ENCODE measurements at places on chromosomes 11 and 22.
A peak's percentile ranks its signal among the peaks of the same experiment; 100 is the strongest.

DNA sequence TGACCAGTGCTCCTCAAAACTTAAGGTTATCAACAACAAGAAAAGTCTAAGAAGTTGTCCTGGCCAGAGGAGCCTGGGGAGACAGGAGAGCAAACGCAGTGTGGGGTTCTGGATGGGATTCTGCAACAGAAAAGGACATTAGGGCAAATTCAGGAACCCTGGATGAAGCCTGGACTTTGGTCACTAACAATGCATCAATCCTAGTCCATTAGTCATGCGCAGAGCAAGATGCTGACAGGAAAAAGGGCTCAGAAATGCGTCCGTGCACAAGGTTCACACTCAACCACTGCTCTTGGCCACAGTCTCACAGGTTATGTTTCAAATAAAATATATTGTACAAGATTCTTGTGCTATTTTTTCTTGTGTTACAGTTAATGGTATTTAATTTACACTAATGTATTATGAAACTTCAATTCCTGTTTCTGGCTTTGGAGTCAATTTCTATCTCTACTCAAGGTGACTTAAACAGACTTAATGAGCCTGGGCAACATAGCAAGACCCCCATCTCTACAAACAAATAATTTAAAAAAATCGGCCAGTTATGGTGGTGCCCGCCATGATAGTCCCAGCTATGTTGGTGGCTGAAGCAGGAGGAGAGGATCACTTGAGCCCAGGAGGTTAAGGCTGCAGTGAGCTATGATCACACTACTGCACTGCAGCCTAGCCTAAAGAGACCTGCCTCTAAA lies 13.6 kb downstream of the GNB1L start:
- DNase-seq: no peak

- DNase-seq: peak; percentile 43
Measured at GRCh38 chr11:134118006-134118405, 49.1 kb downstream of the JAM3 start.

GRCh38 chr11:21072558-21072957 lies 403.2 kb downstream of the NELL1 start:
- DNase-seq: no peak

GRCh38 chr11:44943118-44943517 lies 7.6 kb downstream of the TP53I11 start:
- DNase-seq: no peak

DNA sequence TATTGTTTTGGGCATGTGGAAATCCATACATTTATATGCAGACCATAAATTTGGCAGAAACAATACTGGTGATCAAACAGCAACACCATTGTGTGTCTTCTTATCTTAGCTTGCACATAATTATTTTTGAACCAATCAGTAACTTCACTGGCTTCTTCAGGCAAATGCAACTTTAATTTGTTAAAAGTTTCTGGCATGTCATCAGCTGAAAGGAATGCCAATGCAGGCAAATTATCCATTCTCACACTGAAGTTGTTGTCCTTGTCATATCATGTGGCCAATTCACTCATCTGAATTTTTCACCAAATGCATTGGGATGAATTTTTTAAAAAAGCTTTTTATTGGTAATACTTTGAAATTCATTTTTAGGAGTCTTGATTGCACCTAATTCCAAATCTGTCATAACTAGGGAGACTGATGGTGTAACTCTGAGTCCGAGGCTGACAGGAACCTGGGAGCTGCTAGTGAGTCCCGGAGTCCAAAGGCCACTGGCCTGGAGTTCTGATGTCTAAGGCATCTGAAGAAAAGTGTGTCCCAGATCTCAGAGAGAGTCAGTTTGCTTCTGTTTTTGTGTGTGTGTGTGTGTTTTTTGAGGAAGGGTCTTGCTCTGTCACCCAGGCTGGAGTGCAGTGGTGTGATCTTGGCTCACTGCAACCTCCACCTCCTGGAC lies 17.4 kb upstream of the OR10V1 start:
- no peak for DNase-seq

GRCh38 chr11:60338053-60338452 lies 11.0 kb downstream of the MS4A6E start:
- no peak for DNase-seq

GRCh38 chr11:12280199-12280837 lies 97.1 kb upstream of the PARVA start:
- no peak for DNase-seq

GRCh38 chr11:7826324-7826723 lies 29.6 kb upstream of the OR5P2 start:
- no peak for DNase-seq

- DNase-seq: peak; percentile 90
Measured at GRCh38 chr11:77411717-77412441, 62.0 kb downstream of the PAK1 start.

DNA sequence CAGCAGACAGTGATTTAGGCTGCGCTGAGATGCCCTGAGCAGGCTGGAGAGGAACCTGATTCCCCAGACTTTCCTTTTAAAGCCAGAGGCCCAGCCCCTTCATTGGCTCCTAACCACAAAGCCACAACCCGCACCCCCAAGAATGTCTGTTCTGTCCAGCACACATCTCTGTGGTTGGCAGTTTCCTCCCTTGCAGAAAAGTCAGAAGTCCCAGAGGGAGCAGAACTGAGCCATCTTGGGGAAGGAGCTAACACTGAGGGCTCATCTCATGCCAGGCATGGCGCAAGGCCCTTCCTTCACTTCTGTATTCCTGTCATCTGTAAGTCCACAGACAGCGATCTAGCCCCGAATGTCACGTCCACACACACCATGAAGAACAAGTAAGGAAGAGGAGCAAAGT lies 97.1 kb upstream of the SYT13 start:
- DNase-seq: peak; percentile 65

- DNase-seq: no peak
Measured at GRCh38 chr22:36106910-36107309, 53.6 kb downstream of the APOL3 start.

GRCh38 chr11:116177521-116178210 lies 595.1 kb downstream of the BUD13 start:
- DNase-seq: no peak

DNA sequence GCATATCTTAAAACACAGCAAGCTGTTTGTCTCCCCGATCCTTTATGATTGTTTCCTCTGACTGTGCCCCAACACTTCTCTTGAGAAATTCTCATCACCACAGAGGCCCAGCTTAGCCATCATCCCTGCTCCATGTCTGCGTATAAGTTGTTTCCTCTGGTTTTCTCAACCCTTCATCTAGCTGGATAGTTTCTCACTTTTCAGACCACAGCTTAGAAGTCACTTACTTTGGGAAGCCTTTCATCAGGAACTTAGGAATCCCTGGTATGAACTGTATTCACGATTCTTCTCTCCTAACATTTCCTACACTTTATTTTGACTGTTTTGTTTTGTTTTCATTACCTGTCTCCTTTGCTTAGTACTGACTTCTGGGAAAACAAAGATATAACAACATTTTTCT lies 295.2 kb downstream of the GUCY1A2 start:
- DNase-seq: peak; percentile 64

GRCh38 chr11:93131709-93132108 lies 66.1 kb downstream of the SLC36A4 start:
- DNase-seq: no peak

DNA sequence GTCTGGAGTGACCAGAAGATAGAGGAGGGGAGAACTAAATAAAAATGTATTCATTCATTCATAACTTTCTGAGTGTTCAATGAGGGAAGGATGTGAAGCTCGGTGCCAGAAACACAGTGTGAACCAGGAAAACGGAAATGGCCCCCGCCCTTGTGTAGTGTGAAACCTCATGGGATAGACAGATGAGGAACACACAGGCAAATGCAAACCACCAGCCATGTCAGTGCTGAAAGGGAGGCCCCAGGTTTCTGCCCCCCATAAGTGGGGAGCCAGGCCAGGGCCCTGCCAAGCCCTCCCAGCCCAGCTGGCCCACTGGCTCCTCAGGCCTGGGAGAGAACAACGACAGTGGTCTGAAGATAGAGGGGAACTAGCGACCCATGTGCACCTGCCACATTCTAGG lies 30.5 kb downstream of the LARGE1 start:
- no peak for DNase-seq

GRCh38 chr11:99098751-99099150 lies 78.0 kb downstream of the CNTN5 start:
- no peak for DNase-seq

- DNase-seq: no peak
Measured at GRCh38 chr11:27295928-27296327, 67.1 kb downstream of the CCDC34 start.

- DNase-seq: no peak
Measured at GRCh38 chr11:65625628-65626342, 10.2 kb downstream of the PCNX3 start.

GRCh38 chr11:59145534-59145933 lies 2.9 kb downstream of the FAM111A start:
- peak; percentile 81 for DNase-seq

DNA sequence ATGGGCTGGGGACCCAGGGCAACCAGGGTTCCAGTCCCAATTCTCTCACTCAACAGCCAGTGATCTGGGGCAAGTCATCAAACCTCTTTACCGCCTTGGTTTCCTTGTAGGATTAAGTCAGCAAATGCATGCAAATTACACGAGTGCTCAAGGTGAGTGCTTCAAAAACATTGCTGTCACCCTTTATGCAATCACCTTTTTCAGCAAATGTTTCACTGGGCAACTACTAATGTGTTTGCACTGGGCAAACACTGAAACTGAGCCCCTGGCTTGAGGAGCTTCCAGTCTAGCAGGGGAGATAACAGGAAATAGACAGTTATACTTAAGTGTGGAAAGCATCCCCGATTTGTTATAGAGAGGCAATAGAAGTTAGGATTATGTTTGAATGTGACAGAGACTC lies 37.7 kb upstream of the DMC1 start:
- no peak for DNase-seq

GRCh38 chr22:37643225-37643847 lies 3.9 kb downstream of the SH3BP1 start:
- peak; percentile 29 for DNase-seq

DNA sequence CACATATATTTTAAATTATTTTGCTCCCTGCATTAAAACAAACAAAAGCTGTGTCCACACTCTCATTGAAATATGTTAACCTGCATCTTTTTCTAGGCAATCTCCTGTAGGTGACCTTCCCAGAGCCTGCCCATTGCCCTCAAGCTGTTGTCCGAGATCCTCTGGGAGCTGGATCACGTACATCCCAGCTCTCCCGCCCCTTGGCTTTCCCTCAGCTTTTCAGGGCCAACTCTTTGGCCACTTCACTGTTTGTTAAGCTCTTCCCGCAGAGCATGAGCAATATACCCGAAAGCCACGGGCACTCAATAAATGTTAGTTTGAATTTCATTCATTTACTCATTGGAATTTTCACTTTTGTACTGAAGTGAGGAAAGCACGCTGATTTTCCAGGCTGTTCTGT lies 32.2 kb downstream of the ELMOD1 start:
- DNase-seq: peak; percentile 41

- DNase-seq: no peak
Measured at GRCh38 chr11:68935516-68936357, 32.0 kb downstream of the IGHMBP2 start.

GRCh38 chr11:68186061-68186460 lies 27.0 kb downstream of the KMT5B start:
- no peak for DNase-seq

DNA sequence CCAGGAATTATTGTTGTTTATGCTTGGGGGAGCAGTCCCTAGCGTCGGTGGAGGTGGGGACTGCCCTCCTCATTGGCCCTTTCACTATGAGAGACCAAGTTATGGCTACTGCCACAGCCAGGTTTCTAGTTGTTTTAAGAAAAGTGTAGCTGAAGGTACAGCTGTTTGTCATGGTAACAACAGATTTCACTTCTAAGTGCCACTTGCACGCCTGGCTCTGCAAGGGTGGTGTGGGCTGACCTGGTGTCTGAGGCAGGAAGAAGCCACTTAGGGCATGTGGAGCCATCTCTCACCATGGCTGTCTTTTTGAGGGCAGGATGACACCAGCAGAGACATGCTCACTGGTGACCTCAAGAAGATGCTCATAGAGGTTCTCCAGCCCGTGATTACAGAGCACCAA lies 46.3 kb upstream of the MPEG1 start:
- DNase-seq: no peak

DNA sequence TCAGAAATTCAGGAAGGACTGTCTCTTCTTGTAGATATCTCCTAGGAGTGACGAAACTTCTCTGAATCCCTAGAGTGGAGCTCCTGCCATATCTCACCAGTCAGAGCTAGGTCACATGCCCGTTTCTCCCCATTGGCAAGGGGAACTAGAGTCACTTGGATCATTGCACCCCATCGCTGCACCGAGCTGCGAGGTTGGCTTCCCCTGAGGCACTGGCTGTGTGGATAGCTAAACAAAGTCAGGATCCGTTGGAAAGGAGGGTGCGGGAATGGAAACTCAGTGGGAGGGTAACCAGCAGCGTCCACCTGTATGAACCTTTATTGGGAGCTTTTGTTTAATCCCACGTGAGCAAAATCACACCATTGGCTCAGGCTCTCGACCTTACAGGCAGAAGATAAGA lies 283.8 kb downstream of the BRD1 start:
- DNase-seq: no peak

- DNase-seq: no peak
Measured at GRCh38 chr22:25959818-25960774, 209.2 kb upstream of the SEZ6L start.

DNA sequence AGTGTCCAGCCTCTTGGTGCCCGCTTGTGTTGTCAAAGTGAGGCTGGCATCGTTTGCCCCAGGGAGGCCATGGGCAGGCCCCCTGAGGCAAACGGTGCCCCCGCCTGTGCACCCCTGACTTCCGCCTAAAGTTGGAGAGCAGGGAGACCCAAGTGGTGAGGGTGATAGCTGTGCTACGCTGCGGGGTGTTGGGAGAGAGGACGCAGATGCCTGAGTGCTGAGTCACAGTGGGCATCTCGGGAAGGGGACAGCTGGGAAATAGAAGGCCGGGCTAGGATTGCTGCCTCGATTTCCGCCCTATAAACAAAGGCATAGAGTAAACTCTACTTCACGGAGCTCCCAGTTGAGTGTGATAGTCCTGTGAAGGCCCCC lies 5.8 kb downstream of the GRIK4 start:
- peak; percentile 39 for DNase-seq

- no peak for DNase-seq
Measured at GRCh38 chr11:87634331-87634730, 540.9 kb downstream of the RAB38 start.

- no peak for DNase-seq
Measured at GRCh38 chr22:48096411-48096810, 1334.0 kb downstream of the TBC1D22A start.

DNA sequence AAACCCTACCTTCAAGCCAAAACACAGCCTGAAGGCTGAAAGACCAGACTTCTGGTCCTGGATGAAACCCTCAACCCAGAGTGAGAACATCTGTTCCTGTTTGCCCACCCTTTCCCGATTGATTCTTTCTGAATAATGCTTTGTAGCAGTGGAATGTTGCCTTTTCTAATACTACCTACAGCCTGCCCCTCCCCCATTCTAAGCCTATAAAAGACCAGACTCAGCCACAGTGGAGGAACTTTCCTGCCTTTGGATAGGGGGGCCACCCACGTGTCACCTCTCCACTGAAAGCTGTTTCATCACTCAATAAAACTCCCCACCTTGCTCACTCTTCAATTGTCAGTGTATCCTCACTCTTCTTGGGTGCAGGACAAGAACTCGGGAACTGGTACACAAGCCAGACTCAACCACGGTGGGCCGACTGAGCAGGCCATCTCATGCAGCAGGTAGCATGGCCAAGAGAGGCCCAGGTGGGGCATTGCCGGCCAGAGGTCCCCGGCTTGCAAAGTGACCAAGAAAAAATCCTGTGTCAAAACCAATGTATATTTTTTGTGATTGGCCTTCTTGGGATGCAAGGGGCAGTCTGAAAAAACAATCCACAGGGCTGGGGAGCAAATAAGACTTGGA lies 6.6 kb upstream of the APOL6 start:
- no peak for DNase-seq

All from fibroblast of lung (primary cell).